MM.1S (cell line): ENCODE measurements at places on chromosomes 7 and 10.

GRCh38 chr10:103395754-103396066, 565 bp downstream of the ATP5MK start:
- DNase-seq = peak; percentile 16

GRCh38 chr10:58972576-58973234, 203.7 kb upstream of the PHYHIPL start:
- DNase-seq = no peak

GRCh38 chr10:71212318-71213126, at the start of gene UNC5B:
UNC5B (plus strand) TSS chr10:71212570; CDS start chr10:71212986, 416 bp downstream.
- DNase-seq = peak; percentile 76

GRCh38 chr10:47458466-47459154, 25.3 kb downstream of the ANXA8 start:
- DNase-seq = no peak

DNA sequence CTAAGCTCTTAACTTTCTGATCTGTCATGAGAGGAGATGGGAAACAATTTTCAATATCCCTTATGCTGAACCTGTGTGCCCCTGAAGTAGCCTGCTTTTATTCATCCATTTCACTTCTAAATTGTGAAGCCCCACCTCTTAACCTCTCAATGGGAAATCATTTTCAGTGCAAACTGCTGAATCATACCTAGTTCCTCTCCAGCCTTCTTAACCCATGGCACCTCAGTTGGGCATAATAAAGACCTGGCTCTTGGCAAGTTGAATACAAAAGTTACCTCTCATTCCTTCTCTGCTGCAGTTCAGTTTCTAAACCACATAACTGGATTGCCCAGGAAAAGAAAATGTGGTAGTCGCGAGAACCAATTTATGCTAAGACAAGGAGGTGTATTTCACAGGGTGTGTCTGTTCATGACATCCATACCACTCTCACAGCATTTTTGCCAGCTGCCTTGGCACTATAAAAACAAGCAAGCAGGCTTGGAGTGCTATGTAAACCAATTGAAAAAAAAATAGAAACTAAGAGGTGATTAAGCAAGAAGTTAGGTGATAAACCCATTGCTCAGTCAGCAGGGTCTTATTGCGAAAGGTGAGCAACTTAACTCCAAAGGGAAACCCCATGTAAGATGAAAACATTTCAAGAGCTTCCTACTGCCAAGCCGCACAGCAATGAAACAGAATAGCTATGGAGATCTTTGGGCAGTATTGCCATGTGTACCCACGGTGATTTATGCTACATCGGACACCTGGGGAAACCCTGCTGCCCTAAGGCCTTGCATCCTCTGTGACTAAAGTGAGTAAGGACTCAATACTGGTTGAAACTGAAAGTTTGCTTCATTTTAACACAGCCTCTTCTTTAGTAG, 57.0 kb upstream of the DKK1 start:
- DNase-seq = peak; percentile 94

- DNase-seq = no peak
These were observed 14.0 kb downstream of the SLC29A4 start for GRCh38 chr7:5296611-5297226.

DNA sequence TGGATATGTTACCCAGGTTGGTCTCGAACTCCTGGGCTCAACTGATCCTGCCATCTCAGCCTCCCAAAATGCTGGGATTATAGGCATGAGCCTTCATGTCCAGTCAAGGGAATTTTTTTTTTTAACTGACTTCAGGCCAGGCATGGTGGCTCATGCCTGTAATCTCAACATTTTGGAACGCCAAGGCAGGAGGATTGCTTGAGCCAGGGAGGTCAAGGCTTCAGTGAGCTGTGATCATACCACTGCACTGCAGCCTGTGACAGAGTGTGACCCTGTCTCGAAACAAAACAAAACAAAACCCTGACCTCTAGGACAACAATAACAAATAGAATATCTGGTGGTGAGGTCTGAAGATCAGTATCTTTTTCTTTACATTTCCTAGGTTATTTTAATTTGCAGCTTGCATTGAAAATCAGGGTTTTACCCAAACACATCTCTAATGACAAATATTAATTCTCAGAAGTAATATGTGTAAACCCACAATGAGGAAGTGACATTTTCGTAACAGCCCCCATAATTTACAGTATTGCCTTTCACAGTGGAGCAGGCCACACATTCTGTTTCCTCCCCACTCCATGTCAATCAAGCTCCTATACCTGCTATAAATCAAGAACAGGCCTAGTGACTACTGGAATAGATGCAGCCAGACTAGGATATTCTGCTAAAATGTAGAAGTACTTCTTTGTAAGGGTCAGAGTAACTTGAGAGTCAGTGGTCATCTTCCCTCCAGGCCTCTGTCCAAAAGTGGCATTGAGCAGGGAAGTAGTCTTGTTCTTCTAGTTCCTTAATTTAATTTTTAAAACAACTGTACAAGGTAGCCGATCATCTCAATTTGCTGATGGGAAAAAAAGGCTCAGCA, 43.3 kb upstream of the ECHDC3 start:
- DNase-seq = no peak

GRCh38 chr7:140310337-140311002, 87.9 kb downstream of the SLC37A3 start:
- no peak for DNase-seq

DNA sequence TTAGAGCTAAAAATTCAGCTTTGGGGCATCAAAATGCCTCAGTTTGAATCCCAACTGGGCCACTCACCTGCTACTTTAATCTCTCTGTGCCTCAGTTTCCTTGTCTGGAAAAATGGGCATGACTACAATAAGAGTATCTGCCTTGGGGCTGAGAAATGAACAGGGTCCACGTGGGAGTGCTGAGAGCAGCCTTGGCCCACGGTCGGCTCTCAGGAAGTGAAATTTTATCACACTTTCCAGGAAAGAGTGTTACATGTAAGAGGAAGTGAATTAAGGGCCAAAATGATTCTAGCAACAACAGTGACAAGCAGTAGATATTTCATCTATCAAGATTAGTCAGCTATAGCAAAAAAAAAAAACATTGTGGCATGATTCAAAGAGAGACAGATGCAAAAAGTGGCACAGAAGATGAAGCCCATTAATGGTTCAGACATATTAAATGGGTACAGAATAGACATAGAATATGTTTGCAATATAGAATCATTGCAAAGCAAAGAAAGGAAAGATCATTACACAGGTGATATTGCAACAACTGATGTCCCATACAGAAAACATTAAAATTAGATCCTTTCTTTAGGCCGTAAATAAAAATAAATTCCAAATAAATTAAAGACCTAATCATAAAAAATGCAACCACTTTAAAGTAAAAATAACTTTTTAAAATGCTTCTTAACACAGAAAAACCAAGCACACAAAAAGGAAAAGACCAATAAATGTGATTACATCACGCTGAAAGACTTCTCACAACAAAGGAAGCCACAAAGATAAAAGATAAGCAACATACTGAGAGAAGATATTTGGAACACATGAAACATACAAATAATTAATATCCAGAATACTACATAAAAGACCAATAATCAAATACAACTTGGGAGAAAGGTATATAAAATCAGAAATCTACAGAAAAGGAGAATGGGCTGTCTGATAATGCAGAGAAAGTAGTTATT, 4.3 kb downstream of the TMEM273 start:
- DNase-seq = no peak

DNA sequence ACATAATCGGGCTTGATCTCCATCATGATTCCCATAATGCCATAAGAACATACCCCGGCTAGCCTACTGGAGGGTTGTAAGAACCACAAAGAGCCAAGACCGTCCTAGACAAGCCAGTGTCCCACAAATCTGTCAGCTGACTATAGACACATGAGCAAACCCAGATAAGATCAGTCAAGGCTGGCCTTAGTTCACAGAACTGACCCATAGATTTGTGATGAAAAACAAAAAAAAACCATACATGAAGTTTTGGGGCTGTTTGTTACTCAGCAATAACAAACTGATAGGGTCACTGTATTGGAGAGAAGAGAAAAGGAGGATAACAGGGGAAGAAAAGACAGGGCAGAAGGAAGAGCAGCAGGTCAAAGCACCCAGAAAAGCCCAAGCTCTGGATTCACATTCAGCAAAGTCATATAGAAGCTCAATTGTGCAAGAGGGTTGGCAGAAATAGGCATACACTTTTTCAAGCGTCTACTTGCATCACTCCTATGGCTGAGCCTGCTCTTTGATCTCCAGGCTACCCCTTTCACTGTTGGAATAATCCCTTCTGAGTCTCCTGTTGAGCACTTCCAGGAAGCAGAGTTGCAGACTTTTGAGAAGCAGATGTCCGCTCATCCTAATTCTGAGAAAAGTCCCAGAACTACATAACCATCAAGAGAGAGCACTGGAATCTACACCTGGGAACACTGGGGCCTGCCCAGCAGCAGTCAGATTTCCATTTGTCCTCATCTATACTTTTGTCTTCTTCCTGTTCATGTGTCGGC, 122.0 kb upstream of the HABP2 start:
- DNase-seq = no peak

GRCh38 chr10:99906470-99906869, 103.3 kb downstream of the DNMBP start:
- DNase-seq = no peak

- DNase-seq = no peak
These were observed 110.6 kb downstream of the AUTS2 start for GRCh38 chr7:69708857-69709256.

DNA sequence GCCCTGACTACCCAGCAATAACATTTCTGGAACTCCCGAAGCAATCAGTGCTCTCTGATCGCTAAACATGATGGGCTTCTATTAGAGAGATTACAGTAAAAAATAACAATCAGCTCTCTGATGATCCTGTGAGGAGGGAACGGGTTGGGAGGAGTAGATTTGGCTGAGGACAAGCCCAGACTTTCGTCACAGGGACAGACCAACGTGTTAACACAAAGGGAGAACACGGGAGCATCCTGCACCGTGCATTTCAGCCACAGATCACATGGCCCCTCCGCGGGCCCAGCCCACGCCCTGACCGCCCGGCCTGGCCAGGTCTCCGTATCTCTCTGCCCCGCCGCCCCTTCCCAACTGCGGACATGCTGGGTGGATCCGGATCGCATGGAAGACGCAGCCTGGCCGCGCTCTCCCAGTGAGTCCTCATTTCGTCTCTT, 95.0 kb upstream of the AGBL3 start:
- no peak for DNase-seq

DNA sequence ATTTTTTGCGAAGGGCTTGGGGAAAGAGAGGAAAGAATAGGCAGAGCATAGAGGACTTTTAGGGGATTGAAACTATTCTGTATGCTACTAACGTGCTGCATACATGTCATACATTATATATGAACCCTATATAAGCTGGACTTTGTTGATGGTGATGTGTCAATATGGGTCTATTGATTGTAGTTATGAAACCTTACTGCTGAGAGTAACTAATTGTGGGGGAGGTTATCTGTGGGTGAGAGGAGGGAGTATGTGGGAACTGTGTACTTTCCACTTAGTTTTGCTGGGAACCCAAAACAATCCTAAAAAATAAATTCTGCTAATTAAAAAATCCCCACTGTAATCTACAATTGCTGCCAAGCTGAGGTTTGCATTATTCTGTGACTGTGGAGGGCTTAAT, 15.3 kb upstream of the CYP2C19 start:
- no peak for DNase-seq

- no peak for DNase-seq
These were observed 126.7 kb downstream of the GLI3 start for GRCh38 chr7:42110333-42110732.

GRCh38 chr7:26789481-26790184, 74.8 kb downstream of the SKAP2 start:
- DNase-seq = no peak

GRCh38 chr10:124388823-124389612, 29.7 kb downstream of the OAT start:
- peak; percentile 92 for DNase-seq

DNA sequence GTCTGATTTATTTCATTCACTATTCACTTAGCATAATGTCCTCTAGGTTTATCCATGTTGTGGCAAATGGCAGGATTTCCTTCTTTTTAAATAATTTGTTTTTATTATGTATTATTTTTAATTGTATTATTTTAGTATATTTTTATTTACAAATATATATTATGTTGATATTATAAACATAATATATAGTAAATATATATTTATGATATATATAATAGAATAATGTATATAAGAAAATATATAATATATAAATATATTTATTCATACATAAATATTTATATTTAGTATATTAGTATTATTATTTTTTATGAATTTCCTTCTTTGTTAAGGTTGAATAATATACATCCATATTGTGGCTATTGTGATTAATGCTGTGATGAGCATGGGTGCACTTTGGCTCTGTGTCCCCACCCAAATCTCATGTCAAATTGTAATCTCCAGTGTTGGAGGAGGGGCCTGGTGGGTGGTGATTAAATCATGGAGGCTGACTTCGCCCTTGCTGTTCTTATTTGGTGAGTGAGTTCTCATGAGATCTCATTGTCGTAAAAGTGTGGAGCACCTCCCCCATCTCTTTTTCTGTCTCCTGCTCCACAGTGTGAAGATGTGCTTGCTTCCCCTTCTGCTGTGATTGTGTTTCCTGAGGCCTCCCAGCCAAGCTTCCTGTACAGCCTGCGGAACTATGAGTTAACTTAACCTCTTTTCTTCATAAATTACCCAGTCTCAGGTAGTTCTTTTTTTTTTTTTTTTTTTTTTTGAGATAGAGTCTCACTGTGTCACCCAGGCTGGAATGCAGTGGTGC, 52.3 kb upstream of the CYP2C18 start:
- no peak for DNase-seq

DNA sequence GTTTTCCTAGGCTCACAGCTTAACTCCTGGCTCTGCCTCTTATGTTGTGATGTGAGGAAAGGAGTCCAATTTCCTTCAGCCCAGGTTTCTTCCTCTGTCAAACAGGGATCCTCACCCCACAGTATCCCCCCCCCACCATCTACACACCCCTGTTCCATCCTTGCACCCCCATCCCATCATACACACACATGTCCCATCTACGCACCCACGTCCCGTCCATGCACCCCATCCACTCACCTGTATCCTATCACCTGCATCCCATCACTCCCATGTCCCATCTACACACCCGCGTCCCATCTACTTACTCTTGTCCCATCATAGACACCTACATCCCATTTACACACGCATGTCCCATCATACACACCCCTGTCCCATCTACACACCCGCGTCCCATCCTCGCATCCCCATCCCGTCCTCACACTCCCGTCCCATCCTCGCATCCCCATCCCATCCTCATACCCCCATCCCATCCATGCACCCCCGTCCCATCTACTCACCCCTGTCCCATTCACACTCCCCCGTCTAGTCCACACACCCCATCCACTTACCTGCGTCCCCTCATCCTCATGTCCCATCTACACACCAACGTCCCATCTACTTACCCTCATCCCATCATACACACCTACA, 117.3 kb downstream of the TRRAP start:
- DNase-seq = no peak

DNA sequence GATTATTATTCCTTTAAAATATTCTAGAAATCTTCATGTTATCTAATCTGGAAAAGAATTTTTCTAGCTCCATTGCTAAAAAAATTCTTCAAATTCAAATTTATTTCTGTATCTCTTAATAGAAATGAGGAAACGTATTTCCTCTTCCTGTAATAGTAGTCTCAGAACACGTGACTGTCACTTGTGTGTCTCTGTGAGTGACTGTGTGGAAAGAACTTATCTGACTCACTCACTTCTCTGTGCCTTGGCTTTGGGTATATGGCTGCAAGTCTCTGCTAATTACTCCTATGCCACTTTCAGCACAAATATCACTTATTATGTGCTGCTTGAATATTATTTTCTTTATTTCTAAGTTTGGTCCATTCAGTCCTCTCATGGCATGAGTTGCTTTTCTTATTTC, 132.7 kb downstream of the CNTNAP2 start:
- DNase-seq = no peak

GRCh38 chr7:133777701-133778100, 349.4 kb upstream of the LRGUK start:
- DNase-seq = no peak
